ENCODE measurements at places on chromosomes 4 and X.

GRCh38 chr4:125992891-125993290 lies 678.1 kb downstream of the FAT4 start:
- no peak for DNase-seq

GRCh38 chrX:144801786-144802185 lies 445.5 kb upstream of the SPANXN1 start:
- no peak for DNase-seq

DNA sequence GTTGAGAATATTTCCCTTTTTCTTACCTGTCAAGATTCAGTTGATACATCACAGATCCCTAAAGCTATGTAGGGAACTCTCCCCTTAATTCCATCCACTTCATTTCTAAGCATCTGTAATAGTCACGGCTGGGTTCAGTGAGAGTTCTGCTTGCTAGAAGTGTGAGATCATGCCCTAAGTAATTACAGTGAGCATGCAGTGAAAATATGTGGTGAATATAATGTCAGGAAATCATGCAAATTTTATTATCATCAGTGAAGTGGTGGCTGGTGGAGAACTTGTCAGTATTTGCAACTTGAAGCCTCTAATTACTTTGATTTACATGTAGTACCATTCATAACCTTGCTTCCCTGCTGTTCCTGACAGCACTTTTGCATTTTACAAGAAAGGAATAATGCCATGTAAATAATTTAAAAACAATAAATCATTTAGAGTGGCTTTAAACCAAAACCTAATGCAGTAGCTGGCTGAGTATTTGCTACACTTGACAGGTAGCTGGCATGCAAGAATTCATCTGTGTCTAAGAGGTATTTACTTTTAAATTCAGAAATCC lies 28.3 kb upstream of the CFAP299 start:
- DNase-seq, result no peak

- no peak for DNase-seq
Observed at GRCh38 chr4:93384887-93385286, 443.7 kb upstream of the ATOH1 start.

Measured in CD4-positive, alpha-beta T cell treated with Interleukin-10 for 1 hour (primary cell).